ENCODE measurements at places on chromosomes 4 and X.

GRCh38 chr4:123936621-123937043 lies 540.0 kb downstream of the SPRY1 start:
- DNase-seq: no peak

- no peak for DNase-seq
These were observed 13.9 kb upstream of the DCK start for GRCh38 chr4:70979445-70980008.

GRCh38 chr4:173736840-173737239 lies 206.8 kb upstream of the HAND2 start:
- DNase-seq: no peak

DNA sequence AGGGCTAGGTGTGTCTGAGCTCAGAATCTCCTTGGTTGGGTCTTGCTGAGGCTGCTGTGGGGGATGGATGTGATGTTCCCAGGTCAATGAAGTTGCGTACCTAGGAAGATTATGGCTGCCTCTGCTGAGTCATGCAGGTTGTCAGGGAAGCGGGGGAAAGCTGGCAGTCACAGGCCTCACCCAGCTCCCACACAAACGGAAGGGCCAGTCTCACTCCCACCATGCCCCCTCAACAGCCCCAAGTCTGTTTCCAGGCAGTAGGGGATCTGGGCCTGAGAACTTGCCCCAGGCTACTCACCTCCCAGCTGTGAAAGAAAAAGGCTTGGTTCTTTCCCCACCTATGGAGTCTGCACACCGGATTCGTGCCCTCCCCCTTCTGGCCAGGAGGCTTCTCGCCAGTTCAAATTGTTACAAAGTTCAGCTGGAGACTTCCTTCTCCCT lies 72.9 kb downstream of the WDR44 start:
- DNase-seq: no peak

DNA sequence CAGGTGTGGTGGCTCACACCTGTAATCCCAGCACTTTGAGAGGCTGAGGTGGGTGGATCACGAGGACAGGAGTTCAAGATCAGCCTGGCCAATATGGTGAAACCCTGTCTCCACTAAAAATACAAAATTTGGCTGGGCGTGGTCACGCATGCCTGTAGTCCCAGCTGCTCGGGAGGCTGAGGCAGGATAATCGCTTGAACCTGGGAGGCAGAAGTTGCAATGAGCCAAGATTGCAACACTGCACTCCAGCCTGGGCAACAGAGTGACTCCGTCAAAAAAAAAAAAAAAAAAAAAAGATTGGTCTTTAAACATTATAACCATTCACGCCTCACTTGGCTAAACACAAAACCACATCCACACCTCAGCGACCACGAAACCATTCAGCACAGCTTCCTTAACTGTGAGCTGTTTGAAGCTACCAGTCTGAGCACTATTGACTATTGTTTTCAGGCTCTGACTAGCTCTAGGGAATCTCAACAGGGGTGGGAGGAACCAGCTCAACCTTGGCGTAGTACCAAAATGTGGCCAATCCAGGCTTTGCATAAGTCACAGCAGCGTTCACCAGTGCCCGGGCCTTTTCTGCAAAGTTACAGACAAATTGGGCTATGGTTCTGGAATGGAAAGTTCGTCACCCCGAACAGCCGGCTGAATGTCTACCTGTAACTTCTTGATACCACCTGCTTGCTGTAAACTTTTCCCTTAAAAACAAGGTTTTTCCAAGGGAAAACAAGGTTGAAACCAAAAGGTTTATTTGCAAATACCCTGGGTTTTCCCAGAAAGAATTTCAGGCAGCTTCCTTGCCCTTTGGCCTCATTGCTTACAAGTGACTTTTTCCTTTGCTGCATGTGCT lies 73.6 kb upstream of the DHX15 start:
- no peak for DNase-seq

DNA sequence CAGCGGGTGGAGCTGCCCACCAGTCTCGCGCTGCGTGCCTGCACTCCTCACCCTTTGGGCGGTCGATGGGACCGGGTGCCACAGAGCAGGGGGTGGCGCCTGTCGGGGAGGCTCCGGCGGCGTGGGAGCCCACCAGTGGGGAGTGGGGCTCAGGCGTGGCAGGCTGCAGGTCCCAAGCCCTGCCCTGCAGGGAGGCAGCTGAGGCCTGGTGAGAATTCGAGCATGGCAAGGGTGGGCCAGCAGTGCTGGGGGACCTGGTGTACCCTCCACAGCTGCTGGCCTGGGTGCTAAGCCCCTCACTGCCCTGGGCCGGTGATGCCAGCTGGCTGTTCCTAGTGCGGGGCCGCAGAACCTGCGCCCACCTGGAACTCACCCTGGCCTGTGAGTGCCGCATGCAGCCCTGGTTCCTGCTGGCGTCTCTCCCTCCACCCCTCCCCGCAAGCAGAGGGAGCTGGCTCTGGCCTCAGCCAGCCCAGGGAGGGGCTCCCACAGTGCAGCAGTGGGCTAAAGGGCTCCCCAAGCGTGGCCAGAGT lies 746.6 kb upstream of the PABPC4L start:
- DNase-seq: no peak

DNA sequence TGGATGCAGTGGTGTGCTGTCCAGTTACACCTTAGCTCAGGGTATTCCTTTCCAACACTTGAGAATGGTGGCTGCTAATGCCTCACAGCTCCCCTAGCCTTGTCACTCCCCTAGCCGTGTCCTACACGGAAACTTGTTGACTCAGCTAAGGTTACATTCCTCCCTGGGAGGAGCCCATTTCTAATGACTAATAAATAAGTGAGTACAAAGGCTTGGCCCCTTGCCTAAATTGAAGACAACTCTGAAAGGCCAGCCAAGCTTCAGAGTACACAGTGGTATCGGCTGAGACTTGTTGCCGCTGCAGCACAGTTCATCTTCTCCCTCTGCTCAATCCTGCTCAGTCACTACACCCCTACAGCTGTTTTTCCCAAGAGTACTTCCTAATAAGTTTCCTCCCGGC lies 21.2 kb upstream of the SLC25A31 start:
- no peak for DNase-seq

DNA sequence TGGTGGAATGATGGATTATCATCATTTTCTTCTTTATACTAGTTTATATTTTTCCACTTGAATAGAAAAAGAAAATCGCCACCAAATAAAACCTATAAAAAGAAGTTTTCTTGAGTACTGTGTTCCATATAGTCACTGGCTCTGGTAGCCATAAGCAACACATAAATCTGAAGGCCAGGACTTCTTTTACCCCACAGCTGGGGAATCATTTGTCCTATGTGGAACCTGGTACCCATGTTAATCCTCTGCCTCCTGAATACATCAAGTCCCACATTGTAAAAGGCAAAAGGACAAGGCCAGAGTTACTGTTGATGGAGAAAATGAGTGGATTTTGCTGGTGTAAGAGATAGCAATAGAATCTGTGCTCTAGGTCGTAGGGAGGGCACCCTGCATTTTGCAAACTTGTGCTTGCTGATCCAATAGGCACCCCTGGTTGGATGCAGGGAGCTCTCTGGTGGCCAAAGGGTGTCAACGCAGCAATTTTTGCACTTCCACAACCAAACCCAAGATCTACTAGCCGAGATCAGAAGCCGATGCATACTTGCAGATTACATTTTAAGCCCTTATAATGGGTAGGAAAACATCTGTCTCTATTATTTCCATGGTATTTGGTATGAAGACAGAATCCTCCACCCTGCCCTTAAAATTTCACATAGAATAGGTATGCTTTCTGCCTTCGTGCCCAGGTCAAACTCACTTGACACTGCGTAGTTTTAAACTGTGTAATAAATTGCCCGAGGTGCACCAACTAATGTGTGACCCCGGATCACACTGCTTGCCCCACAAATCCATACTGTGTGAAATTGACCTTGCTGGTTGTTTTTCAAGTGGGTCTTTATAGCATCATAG lies 146.2 kb upstream of the SCML1 start:
- DNase-seq: no peak

- DNase-seq: no peak
These were observed 9.7 kb upstream of the SEC24D start for GRCh38 chr4:118845552-118846050.

- no peak for DNase-seq
These were observed 47.3 kb upstream of the SRPX start for GRCh38 chrX:38268011-38268410.

DNA sequence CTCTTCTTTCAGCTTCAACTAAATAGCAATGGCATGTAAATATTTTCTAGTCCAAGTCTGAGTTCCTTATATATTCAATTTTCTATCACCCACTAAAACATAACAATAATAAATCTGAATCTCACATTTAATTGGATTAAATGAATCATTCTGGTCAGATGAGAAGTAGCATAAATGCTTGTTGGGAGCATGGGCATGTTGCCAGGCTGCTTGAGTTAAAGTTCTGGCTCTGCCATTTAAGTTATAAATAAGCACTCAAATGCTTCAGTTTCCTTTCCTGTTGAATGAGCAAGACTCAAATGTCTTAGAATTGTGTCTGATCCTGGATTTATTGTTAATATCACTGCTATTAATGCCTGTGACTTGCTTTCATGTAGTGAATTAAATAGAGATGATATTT lies 496.3 kb downstream of the STPG2 start:
- no peak for DNase-seq

DNA sequence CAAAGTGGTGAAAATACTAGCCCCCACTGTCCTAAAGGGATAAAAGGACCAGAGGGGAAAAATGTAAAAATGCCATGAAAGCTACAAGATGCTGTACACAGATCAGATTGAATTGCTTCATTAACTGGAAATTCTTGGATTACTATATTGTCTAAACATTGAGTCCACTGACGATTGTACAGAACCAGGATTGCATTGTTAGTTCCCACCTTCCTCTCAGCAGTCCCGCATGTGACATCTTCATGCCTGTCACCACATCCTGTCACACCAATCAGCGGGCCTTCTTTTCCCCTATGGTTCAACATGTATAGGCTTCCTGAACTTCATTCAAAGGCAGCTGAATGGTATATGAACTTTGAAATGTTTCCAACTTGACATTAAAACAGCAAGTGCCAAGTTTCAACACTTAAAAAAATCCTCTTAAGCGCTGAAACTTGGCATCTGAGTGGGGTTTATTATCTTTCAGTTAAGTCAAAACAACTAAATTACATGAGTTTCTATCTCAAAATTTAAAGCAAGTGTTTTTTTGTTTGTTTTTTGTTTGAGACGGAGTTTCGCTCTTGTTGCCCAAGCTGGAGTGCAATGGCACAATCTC lies 24.6 kb downstream of the ZRSR2 start:
- no peak for DNase-seq

Measured in stimulated activated CD4-positive, alpha-beta T cell treated with anti-CD3 and anti-CD28 coated beads, Interleukin-1b, Interleukin-23, amount 100 ng/mL, for 1 hour (primary cell).